Activated T-helper 1 cell treated with anti-CD3 and anti-CD28 coated beads, Interleukin-12 subunit alpha, Interleukin-12 subunit beta, Interleukin-2, Interleukin-4 antibody, amounts not matched to agents 30 ng/mL and 10 ng/mL and 1 ng/mL, durations not matched to agents 14 hours and 24 hours and 36 hours (primary cell): ENCODE measurements at places on chromosomes 2 and 18.

DNA sequence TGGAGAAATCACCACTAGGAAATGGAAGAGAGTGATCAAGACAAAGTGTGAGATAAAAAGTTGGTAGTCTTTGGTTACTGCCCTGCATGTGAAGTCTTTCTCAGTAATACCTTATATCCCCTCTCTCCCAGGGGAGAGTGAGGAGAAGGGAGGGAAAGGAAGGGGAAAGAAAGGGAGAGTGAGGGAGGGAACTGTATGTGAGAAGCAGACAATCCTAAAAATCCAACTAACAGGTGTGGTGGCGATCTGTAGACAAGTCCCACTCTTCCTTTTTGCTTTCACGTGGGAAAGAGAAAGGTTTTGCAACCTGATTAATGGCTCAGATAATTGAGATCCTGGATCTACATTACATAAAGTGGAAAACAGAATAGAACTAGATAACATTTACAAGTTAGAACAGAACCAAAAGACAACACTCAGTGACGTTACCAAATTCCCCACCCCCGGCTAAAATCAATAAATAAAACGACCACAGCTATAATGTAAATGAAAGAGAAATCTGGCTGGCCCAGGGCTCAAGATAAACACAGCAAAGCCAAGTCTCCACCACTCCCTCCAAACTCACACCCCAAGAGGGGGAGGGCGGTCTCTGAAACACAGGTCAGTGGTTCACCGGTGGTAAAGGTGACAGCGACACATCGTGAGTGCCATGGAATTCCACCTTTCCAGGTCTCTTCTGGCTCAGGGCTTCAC is 10.0 kb upstream of the APCDD1 start:
- no peak for DNase-seq

DNA sequence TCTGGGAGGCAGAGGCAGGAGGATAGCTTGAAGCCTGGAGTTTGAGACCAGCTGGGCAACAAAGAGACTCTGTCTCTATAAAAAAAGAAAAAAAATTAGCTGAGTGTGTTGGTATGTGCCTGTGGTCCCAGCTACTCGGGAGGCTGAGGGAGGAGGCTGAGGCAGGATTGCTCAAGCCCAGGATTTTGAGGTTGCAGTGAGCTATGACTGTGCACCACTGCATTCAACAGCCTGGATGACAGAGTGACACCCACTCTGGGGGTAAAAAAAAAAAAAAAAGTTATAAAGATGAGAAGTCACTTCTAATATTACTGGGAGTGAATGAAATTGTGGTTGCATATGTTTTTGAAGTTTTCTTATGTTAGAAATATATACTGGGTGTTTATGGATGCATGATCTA is 71.6 kb downstream of the C2orf74 start:
- DNase-seq: no peak

DNA sequence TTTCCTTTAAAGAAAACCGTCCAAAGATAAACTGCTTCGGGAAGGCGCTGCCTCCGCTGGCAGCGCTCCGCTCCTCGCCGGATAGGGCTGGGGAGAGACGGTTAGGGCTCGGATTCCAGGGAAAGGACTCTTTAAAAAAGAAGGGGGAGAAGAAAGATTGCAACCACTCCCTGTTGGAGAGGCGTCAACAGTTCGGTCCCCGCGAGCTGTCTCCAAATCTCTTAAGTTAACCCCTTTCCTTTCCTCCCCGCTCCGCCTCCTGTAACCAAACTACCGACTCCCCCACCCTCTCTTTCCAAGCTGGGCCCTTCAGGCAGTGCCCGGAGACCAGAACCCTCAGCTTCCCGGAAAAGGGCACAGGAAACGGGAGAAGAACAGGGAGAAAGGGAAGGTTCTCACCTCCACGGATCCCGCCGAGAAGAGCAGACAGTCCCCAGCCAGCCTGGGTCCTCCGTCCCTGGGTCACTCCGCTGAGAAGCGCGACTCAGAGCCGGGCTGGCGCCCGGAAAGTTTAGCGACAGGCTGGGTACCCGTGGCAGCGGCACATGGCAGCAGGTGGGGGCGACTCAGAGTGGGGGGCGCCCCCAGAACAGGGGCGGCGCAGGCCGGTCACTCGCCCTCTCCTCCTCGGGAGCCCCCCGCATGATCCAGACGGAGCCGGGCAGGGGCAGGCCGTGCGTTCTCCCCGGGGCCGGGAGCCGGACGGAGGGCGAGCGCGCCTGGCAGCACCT is 675 bp downstream of the FZD5 start:
- peak; percentile 3 for DNase-seq

DNA sequence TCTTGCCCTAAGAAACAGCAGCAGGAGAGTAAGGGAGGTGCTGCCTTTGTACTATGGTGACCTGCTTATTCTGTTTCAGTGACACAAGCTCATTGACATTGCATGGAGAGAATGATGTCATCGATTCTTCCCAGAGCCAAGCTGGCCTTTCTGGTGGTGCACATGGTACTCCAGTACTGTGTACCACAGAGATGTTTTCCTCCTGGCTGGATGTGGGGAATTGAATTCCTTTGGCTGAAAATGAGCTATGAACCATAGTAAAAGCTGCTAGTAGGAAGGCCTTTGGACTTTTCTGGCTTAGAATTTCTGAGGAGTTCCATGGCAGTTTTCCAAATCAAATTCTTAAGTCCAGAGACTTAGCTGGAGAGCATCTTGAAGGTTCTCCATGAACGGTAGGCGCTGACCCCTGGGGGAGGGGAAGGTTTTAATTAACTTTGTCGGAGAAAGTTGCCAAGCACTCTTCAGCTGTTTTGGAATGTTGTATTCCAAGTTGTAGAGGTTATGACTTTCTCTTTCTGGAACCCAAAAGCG is 17.1 kb upstream of the B3GNT2 start:
- no peak for DNase-seq

- no peak for DNase-seq
These were observed 33.8 kb downstream of the LPIN2 start for GRCh38 chr18:2979129-2979528.

DNA sequence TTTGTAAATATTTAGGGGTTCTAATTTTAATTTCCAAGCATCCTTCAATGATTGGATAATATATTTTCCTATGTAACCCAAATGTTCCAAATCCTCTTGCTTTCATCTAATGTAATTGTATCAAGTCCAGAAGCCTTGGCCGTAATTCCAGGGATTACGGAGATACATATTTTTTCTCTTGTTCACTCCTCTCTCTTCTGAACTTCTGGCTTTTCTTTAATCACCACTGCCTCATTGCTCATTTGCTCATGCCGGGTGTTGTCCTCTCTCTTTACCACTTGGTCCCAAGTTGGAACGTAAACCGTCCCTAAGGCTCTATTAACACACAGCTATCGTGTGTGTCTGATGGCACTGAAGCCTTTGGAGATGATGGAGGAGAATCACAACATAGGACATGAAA is 188.7 kb upstream of the COL3A1 start:
- DNase-seq: no peak

GRCh38 chr2:160445673-160446072 is 47.9 kb downstream of the RBMS1 start:
- no peak for DNase-seq

GRCh38 chr2:20594957-20595356 is 55.9 kb downstream of the HS1BP3 start:
- DNase-seq: no peak

DNA sequence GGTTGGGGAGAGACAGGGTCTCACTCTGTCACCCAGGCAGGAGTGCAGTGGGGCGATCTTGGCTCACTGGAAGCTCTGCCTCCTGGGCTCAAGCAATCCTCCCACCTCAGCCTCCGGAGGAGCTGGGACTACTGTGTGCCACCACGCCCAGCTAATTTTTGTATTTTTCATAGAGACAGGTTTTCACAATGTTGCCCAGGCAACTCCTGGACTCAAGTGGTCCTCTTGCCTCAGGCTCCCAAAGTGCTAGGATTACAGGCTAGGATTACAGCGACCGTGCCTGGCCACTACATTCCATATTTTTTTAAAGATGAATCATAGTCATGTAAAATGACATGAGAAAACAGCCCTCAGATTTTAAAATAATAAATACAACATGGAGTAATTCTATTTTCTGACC is 32.3 kb downstream of the CWC22 start:
- DNase-seq: no peak

GRCh38 chr2:142825861-142826260 is 51.6 kb upstream of the KYNU start:
- DNase-seq: no peak

DNA sequence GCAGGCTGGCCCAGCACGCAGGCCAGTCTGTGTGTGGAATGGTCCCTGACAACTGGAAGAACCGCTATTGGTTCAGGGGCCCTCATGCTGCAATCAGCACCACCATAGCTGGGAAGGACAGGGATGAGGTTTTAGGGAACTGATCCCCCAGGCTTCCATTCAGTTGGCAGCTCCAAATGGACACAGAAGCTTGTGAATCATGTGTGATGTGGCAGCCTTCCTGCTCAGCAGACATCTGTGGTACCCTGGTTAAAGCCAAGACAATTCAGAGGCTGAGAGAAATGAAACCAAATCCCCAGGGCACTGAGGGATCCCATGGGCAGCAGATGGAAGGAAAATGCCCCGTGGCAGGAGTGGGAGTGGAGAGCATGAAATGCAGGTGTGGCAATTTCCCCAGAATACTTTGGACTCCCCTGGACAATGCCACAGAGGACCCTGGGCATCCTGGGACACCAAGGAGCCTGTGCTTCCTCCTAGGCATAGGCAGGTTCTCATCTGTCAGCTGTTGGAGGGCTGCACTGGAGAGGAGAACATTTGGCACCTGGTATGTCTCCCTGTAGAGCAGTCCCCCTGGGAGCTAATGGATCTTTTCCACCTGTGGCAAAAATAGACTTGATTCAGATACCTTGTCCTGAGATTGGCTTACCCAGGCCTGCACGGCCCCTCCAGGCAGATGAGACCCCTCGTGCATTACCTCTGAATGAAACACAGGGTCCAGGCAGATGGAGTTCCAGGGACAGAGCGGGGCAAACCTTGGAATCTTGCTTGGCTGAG is 162.2 kb upstream of the BCL2L11 start:
- no peak for DNase-seq

- no peak for DNase-seq
These were observed 4.8 kb upstream of the SLC38A11 start for GRCh38 chr2:164960159-164960558.
